ENCODE measurements at places on chromosomes 5 and 9. TPM values are rescaled to one million over a fixed set of nuclear protein-coding genes. Genes with fewer than 3 reads are reported as not detected.

DNA sequence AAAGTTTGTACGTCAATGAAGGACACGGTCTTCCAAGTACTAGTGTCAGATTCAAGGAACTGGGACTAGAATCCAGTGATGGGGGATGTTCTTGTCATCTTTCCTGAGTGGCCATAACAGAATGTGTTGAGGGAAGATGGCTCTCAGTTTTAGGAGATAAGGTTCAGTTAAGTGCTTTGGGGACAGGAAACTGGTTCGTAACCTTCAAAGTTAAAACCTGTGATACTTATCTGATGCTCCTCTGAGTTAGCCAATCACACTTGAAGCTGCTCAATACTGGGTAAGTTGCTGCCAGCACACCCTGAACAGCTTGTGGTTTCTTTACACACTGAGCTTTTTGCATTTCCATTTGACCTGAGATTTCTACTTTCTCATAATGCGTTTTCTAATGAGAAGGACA lies 64.4 kb downstream of the PIK3R1 start:
- no peak for DNase-seq

GRCh38 chr5:38806775-38807258 lies 39.0 kb upstream of the OSMR start:
- DNase-seq = peak; percentile 33

GRCh38 chr9:87812375-87813118 lies 70.1 kb upstream of the SPATA31E1 start:
- no peak for DNase-seq

DNA sequence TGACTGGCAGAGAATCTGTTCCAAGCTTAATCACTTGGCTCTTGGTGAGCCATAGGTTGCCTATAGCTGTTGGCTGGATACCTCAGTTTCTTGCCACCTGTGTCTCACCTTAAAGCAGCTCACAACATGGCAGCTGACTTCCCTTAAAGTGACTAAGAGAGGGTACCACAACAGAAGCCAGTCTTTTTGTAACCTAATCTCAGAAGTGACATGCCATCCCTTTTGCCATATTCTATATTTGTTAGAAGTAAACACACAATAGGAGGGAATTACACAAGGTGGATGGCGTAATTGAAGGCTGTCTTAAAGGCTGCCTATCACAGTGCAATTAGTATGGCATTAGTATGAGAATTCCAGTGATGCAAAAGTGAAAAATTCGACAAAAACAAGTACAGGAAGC lies 28.1 kb downstream of the NIPBL start:
- no peak for DNase-seq

- no peak for DNase-seq
Observed at GRCh38 chr9:115969096-115969495, 184.5 kb upstream of the PAPPA start.

DNA sequence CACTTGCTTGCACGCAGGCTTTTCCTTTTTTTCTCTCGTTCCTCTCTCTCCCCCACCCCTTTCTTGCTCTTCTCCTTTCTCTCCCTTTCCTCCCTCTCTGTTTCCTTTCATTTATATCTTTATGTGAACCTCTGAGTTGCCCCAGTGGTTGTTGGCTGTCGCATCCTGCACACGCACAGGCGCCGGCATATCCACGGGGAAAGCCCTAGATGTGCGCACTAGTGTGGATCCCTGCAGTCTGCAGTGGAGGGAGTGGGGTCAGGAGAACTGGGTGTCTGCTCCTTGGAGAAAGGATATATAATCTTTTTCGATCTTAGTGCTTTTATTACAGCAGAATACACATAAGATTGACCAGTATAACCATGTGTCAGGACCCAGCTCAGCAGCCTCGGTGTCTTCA lies 223.5 kb downstream of the FANCC start:
- DNase-seq = no peak

DNA sequence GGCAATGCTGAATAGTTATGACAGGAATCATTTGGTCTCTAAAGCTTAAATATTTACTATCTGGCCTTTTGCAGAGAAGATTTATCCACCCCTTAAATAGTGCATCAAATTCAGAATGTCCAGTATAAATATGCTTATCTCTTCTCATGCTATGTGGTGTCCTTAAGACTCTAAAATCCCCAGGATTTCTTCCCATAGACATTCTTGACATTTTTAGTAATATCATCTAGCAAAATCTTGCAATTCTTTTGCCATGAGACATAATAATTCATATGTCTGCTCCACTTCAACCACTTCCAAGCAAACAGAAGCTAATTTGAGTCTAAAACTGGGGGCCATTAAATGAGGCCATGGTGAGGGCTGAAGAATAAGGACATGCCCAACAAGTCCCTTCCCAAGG lies 1923.4 kb upstream of the CDH9 start:
- no peak for DNase-seq

DNA sequence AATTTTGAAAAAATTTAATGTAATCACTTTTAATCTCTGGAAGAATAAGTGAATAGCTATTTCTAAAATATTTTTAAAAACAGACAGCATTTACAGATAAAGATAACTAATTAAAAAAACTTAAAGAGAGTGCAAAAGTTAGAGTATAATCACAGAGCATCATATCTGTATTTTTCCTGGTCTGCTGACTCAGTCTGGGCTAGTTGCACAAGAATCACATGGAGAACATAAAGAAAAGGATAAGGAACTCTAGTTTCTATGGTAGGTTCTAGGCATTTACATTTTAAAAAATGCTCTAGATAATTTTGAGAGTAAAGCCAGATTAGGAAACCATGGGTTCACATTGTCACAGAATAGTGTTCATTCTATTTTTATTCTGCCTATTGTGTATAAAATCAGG lies 347.4 kb downstream of the PSAT1 start:
- DNase-seq = no peak

- no peak for DNase-seq
Observed at GRCh38 chr9:123643518-123643917, 286.4 kb downstream of the DENND1A start.

- no peak for DNase-seq
Observed at GRCh38 chr5:61824396-61824795, 481.6 kb upstream of the KIF2A start.

DNA sequence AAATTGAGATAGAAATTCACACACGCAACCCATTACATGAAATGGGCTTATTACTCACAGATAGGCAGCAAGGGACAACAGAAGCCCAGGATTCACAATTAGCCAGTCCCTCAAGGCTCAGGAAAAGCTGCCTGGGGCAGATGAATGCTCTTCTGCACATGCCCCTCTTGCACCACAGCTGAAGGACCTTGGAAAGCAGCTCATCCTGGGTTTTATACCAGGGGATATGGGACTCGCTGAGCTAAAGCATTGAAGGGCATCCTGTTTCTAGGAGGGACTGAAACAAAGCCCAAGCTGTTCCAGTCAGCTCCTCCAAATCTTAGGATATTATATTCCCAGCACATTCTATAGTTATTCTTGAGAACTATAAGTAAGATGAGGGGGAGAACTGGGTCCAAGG lies 15.7 kb upstream of the TTC1 start:
- DNase-seq = no peak

GRCh38 chr9:28624771-28625170 lies 1051.5 kb upstream of the C9orf72 start:
- DNase-seq = no peak

- DNase-seq = no peak
Observed at GRCh38 chr5:125501396-125501795, 755.0 kb upstream of the ZNF608 start.

Gene WDR38
- total RNA-seq = not detected

Gene LHFPL2
- total RNA-seq = 48.9 TPM

Gene ANKRD33B
- 34.7 TPM for total RNA-seq

Gene S100Z
- not detected for total RNA-seq

Gene PROB1
- total RNA-seq = 0.63 TPM

Gene PCDHGC5
- 3.6 TPM for total RNA-seq

Gene TIMD4
- not detected for total RNA-seq

Gene ZCCHC9
- 18.6 TPM for total RNA-seq

Data from tibial nerve (tissue), 4 donors.